NCI-H510A (cell line): ENCODE measurements at places on chromosomes 12 and 14.

GRCh38 chr12:99332936-99333591, 314.5 kb upstream of the GARIN6 start:
- DNase-seq: no peak

GRCh38 chr12:108112832-108113556, 16.1 kb upstream of the WSCD2 start:
- DNase-seq: no peak

DNA sequence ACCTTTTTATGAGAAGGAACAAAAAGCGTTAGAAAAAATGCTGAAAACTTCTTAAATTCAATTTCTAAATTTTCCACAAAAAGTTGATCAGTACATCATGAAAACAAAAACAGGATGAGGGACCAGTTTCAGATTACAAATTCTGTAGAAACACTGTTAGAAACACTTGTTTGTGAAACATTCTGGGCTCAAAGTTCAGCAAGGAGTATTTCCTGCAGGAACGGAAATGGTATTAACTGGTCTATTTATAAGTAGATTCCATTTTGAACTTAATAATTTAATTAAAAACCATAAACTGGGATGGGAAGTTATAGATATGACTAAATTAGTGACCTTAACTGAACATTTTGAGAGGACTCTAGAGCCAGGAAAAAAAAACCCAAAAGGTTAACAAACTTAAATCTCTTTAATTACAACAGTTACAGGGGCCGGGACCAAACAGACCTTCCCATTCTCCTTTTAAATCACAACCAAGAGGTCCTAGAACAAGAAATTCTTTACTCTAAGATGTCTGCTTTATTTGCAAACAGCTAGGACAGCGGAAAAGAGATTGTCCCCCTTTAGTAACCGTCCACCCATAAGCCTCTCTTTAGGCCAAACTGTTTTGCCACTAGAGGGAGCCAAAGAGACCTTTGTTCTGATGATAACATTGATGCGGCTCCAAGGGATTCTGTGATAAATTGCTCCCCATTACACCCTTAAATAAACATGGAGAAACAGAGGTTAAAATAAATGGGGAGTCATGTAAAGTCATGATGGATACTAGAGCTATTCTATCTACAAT, 69.0 kb upstream of the RERGL start:
- no peak for DNase-seq

GRCh38 chr12:2016862-2017545, 12.7 kb upstream of the DCP1B start:
- DNase-seq: no peak

GRCh38 chr12:12432364-12432763, 75.5 kb downstream of the BORCS5 start:
- DNase-seq: no peak

- no peak for DNase-seq
Measured at GRCh38 chr12:111431772-111432171, 26.0 kb downstream of the SH2B3 start.

DNA sequence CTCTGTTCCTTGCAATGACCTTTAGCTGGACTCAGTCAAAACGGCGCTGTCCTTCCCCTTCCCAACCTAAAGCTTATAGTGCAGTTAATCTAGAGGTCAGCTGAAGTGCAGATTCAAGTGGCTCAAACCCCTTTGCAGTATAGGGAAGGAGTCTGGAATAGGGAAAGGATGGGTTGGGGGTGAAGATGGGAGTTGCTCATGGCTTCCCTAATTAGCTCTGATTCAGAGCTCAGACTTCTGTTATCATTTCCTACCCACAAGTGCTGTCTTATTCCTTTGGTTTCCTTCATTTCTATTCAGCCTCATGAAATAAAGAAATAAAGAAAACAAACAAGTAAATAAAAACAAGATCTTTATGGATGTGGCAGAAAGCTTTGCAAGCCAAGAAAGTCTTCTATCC, 264.0 kb upstream of the HMGA2 start:
- DNase-seq: no peak

- no peak for DNase-seq
Measured at GRCh38 chr12:130650131-130650530, 66.0 kb downstream of the RIMBP2 start.

DNA sequence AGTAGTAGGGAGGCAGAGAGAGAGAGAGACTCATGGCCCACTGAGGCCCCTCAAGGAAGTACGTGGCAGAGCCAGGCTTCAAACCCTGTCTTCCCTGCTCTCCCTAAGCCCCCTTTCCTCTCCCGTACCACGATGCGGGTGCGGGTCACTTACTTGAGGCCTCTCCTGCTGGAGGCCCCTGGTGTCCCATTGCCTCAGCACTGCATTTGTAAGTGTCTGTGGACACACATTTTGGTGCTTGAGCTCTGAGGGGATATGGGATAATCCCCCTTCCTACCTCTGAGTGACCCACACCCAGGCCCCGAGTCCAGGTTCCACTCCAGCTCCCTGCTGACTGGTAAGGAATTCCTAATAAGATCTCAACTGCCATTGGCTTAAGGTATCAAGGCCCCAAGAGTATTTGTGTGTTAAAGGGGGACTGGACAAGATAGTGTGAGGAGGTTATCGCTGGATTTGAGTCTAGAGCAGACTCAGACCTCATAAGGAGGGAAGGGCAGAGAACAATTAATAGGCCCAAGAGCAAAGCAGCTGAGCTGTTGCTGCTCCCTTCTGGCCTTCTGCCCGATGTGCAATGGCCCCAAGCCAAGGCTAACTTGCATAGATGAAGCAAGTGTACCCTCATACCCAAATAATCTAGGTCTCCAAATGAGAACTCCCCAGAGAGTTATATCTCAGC, 71.9 kb downstream of the CRACR2A start:
- DNase-seq: no peak

DNA sequence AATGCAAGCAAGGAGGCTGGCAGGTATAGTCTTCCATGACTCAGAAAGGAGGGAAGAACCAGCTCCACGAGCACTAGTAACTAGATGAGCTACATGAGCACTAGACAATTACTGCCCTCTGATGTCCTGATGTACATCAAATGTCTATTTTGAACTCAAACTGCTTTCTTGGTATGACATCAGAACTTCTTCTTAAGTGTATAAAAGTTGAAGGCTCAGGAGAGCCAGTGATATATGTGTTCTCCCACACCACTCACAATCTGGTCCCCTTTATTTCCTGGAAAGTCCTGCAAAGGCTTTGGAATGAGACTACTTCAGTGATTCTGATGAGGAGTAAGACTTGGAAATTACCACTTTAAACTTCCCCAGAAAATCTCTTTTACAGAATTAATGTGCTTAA, 18.5 kb upstream of the DHRS7 start:
- DNase-seq: no peak

DNA sequence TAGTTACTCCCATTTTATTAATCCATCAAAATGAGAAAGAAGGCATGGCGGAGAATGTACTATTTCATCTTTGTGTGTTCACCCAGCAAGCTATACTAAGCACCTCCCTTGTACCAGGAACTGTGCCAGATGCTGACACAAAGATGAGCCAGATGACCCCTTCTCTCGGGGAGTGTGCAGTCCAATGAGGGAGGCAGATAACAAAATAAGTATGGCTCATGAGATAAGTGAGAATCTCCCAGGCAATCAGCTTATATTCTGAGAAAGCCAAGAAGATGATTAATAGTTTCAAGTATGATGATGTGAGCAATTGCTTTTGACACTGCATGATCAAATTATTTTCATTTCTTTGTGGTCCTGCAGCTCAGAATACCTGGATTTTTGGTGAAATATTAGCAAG, 1.3 kb upstream of the TMEM233 start:
- no peak for DNase-seq

GRCh38 chr12:101992091-101992490, 69.7 kb downstream of the WASHC3 start:
- DNase-seq: no peak

- DNase-seq: no peak
Measured at GRCh38 chr12:43501703-43502102, 50.3 kb downstream of the ADAMTS20 start.

GRCh38 chr12:81573228-81573627, 185.9 kb downstream of the PPFIA2 start:
- DNase-seq: no peak

DNA sequence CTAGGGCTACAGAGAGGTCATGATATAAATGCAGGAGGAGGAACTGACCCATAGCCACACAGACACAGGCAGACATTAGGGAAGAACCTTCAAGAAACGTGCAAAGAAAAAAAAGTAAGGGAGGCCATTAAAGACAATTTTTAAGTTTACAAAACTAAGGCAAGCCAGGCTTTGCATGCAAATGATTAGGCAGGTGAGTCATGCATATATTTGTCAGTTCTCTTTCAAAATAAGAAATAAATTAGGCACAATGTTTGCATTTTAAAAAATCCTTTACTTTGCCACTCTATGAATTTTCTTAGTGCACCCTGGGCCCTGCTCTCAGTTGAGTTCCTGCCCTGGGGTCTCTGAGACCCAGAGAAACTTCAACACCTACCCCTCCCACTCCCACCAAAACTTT, 75.0 kb downstream of the PRMT8 start:
- DNase-seq: no peak

DNA sequence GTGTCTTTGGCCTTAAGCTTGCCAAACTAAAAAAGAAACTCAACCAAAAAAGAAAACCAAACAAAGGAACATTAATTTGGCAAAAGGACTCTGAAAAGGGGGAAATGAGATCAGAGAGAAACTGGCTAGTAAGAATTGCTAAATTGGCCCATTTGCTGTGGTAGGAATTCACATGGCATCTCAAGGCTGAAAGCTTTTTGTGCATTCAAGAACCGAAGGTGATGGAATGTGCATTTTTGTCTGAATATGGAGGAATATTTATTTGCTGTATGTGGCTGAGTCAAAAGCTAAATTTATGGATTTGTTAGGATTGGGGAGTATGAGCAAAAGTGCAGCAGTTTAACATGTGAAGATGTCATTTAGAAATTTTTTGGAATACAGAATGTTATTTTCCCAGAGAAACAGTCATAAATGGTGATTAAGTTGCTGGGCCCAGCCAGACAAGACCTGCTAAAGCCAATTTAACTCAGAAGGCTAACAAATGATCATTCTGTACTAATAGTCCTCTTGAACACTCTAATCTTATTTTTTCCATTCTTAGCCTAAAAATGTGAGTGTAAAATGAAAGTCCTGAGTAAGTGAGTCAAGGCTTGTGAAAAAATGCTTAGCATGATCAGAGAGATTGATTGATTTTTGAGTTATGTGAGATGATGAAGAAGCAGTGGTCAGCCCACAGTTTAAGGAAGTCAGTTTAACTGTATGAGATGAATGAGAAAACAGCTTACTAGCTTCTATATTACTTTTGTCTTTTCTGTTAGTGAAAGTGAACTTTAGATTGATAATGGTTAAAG, 94.1 kb downstream of the ANO6 start:
- DNase-seq: no peak

DNA sequence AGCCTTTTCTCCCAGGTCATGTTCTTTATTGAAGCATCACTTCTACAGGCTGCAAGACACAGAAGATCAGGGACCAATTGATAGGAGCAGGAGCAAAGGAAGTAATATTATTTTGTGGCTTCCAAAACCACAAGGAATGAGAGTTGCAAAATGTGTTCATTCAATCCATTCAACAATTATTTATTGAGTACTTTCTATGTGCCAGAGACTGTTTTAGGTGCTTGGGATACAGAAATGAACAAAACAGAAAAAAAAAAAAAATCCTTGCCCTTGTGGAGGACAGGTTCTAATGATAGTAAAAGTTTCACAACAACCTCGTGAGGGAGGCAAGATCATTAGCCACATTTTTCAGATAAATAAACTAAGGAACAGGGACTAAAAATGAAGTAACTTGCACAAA, 20.1 kb upstream of the DACT1 start:
- DNase-seq: no peak

DNA sequence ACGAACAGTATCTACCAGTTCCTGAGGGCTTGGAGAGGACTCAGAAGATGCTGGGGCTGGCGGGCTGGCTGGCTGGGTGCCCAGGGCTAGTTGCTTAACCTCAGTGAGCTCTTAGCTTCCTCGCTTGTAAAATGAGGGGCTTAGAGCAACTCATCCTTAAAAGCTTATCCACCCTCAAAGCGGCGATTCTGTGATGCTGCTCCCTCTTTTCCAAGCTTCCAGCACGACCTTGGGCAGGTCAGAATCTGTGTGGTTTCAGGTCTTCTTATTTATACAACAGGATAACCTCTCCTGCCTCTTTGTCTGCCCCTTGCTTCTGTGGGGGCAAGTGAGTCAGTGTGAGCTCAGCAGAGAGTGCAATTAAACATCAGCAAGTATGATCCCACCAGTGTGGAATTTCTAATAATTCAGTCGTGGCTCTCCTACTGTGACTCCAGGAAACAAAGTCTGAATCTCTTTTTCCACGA, 281.8 kb downstream of the KSR2 start:
- DNase-seq: no peak

GRCh38 chr14:90599339-90599738, 202.5 kb downstream of the CALM1 start:
- DNase-seq: no peak

DNA sequence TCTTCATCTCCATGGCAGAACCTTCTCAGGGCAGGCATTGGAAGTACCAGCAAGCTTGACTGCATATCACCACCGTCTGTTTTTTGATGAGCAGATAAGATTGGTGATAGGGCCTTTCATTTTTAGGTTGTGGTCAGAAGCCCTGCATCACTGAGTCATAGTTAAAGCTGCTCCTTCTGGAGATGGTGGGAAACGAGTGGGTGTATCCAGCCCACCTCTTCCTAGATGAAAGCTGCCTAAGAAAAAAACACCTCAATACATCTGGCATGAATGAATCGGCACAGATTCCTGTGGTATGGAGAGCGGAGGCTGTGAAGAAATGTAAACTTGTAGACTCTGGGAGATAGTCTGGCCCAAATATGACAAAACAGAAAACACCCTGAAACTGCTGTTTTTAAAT, 248.7 kb upstream of the EGLN3 start:
- DNase-seq: no peak

GRCh38 chr12:57821474-57822214, 3.1 kb upstream of the AVIL start:
- no peak for DNase-seq

DNA sequence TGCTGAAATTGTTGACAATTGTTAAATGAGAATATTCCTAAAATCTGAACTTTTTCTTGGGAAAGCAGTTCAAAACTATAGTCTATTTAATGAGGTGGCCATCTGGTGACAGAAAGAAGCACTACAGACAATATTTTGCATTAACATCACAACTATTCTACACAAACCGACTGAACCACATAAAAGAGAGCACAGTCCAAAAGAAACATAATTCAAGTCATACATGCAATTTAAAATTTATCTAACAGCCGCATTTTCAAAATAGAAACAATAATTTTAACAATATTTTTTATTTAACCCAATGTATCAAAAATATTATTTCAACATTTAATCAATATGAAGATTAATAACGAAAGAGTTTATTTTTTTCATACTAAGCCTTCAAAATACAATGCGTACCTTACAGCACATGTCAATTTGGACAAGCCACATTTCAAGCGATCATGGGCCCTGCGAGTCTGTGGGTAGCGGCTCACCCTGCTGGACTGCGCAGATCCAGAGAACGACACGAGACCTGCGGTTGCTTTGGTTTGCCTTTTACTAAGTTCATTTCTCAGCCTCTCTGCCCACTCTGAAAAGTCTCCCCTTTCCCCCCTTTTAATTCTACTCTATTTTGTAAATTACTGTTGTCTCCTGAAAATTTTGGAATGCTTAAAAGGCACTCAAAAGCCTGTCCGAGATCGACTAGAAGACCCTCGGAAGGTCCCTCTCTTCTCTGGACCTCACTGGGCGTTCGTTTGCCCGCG, 947 bp upstream of the LRRC9 start:
- DNase-seq: no peak
